ENCODE measurements at places on chromosomes 1 and 21. TPM values are rescaled to one million over a fixed set of nuclear protein-coding genes. Genes with fewer than 3 reads are reported as not detected.

DNA sequence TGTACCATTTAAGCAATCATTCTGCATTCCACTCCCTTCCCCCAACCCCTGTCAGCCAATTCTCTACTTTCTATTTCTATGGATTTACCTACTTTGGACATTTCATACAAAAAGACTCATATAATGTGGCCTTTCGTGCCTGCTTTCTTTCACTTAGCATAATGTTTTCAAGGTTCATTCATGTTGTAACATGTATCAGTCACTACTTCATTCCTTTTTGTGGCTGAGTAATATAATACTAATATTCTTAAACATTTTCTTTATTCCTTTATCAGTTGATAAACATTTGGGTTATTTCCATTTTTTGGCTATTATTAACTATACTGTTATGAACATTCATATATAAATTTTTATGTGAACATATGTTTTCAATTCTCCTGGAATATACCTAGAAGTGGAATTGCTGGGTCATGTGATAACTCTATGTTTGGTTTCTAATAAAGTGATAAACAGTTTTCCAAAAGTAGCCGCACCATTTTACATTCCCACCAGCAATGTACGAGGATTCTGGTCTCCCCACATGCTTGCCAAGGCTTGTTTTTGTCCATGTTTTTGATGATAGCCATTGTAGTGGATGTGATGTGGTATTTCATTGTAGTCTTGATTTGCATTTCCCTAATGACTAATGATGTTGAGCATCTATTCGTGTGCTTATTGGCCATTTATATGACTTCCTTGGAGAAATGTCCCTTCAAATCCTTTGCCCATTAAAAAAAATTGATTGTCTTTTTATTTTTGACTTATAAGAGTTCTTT is 61.9 kb upstream of the GNG12 start:
- no peak for DNase-seq

- DNase-seq, result peak; percentile 48
Measured at GRCh38 chr1:89995598-89996449, 914 bp downstream of the ZNF326 start.

HFM1 gene
- polyA plus RNA-seq, result 6.2 TPM

KIF26B gene
- 33.7 TPM for polyA plus RNA-seq

TEX38 gene
- 0.28 TPM for polyA plus RNA-seq
